ENCODE measurements at places on chromosomes 16 and 17. TPM values are rescaled to one million over a fixed set of nuclear protein-coding genes. Genes with fewer than 3 reads are reported as not detected.

The GPRC5B gene
- 8.6 TPM for total RNA-seq

The DVL2 gene
- 49.8 TPM for total RNA-seq

The MMP15 gene
- total RNA-seq: 3.1 TPM

The ZNF771 gene
- total RNA-seq: 21.1 TPM

The KRT32 gene
- total RNA-seq: not detected

The PLA2G10 gene
- not detected for total RNA-seq

The RPTOR gene
- total RNA-seq: 19.7 TPM

The KRT16 gene
- under 0.01 TPM for total RNA-seq

The IFI35 gene
- total RNA-seq: 16.7 TPM

The ITGAD gene
- total RNA-seq: not detected

The ARL4D gene
- 11.9 TPM for total RNA-seq

The TMEM92 gene
- not detected for total RNA-seq

The MSL1 gene
- total RNA-seq: 38.9 TPM

The TMC7 gene
- total RNA-seq: 0.77 TPM

The KCNH6 gene
- total RNA-seq: not detected

The ELAC2 gene
- total RNA-seq: 47.1 TPM

The PRSS33 gene
- total RNA-seq: not detected

The PRSS22 gene
- under 0.01 TPM for total RNA-seq

The SDR42E1 gene
- total RNA-seq: under 0.01 TPM

The CTRB1 gene
- total RNA-seq: not detected

The CTRB2 gene
- not detected for total RNA-seq

The TLE7 gene
- total RNA-seq: not detected

The TSPOAP1 gene
- not detected for total RNA-seq

The TAT gene
- total RNA-seq: not detected

The SLC12A3 gene
- not detected for total RNA-seq

The SPNS2 gene
- total RNA-seq: 1.1 TPM

The MYOCD gene
- 13.8 TPM for total RNA-seq

The MYL11 gene
- not detected for total RNA-seq

The PABPN1L gene
- not detected for total RNA-seq

The NME3 gene
- 85.4 TPM for total RNA-seq

The MT1M gene
- total RNA-seq: 2.5 TPM

The CES4A gene
- total RNA-seq: 0.58 TPM

The SYT17 gene
- total RNA-seq: under 0.01 TPM
